ENCODE measurements at places on chromosomes 13 and 19. TPM values are rescaled to one million over a fixed set of nuclear protein-coding genes. Genes with fewer than 3 reads are reported as not detected.

DNA sequence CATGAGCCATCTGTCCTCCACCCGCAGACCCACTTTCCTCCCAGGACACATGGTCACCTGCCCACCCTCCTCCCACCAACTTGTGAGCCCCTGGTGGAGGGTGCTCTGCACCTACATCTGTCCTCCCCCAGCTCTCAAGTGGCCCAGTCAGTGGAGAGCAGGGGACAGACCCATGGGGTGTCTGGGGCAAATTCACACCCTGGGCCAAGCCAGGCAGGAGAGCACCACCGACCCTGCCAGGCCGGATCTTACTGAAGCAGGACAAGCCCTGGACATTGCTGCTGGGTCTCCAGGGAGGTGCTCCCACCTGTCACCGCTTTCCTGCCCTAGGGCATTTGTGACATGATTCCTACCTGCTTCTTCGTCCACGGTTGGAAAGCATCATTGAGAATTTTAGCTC lies 221.6 kb downstream of the TUBA3C start:
- no peak for DNase-seq

DNA sequence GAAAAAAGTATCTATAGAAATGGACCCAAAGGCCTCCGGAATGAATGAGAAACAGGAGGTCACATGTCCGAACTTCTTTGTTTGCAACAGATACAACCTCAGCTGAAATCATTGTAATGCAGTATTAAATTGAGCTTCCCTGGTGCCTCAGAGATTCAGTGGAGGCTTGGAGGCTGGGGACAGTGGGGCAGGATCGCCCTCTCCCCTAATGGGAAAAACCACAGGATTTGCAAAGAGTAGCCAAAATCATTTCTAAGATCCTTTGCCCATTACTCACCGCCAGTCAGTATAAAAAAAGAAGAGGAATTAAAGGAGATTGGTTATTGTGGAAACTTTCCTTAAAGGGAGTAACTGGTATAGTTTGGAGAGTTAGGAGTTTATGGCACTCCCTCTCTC lies 30.4 kb upstream of the IRS2 start:
- no peak for DNase-seq

DNA sequence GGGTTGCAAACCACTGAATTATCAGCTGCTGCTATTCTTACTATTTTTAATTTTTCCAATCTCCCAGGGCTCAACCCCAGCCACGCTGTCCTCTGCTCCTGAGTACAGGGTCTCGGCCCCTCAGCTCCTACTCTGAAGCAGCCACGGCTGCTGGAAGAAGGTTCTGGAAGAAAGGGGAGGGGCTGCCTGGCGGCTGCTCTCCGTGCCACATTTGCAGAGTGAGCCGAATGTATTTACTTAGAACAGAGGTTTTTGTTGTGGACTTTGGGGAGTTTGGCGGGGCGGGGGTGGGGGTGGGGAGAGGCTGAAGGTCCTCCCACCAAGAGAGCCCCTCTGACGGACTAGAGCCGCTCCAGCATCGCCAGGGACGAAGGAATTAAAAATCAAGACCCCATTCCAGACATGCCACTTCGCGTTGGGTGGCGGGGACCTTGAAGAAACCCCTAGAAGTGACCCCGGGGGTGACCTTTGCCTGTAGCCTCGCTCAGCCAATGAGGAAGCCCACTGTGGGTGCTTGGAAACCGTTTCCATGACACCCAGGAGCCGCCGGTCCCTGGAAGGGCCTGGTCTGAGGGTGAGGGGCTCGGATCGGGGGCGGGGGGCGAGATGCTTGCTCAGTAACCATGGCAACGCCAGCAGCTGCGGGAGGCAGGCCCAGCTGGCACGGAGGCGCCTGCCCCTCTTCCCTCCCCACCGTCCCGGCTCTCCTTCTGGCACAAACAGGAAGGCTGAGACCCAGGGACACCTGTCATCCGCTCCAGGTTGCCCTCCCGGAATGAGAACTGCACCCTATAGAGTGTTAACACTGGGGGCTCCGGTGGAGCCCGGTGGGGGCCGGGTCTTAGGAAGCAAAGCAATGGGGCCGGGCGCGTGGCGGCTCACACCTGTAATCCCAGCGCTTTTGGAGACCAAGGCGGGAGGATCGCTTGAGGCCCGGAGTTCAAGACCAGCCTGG lies 54.2 kb upstream of the PTPRS start:
- no peak for DNase-seq

- no peak for DNase-seq
Measured at GRCh38 chr19:39533003-39533512, 406 bp upstream of the EID2B start.

DNA sequence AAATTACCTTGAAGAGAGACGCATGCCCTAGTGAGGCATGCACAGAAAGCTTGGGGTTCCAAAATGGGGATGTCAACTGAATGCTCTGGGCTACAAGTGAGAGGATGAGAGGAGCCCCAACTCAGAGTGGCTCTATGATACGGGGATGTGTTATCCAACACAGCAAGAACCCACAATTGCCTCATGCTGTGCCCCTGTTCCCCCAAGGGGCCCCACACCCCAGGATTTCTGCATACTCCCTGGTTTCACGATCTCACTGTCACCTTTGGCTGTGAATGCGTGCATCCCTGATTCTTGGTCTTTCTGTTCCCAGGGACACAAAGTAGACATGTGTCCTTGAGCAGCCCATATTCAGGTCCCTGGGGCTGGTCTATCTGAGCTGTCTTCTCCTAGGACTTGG lies 29.3 kb downstream of the WDR88 start:
- no peak for DNase-seq

GRCh38 chr19:3983936-3984583 lies 1.2 kb downstream of the EEF2 start:
- no peak for DNase-seq

SOX1 gene
- 6.9 TPM for total RNA-seq

GRCh38 chr19:39138221-39139211 lies 12.9 kb downstream of the PAK4 start:
- DNase-seq, result no peak

DNA sequence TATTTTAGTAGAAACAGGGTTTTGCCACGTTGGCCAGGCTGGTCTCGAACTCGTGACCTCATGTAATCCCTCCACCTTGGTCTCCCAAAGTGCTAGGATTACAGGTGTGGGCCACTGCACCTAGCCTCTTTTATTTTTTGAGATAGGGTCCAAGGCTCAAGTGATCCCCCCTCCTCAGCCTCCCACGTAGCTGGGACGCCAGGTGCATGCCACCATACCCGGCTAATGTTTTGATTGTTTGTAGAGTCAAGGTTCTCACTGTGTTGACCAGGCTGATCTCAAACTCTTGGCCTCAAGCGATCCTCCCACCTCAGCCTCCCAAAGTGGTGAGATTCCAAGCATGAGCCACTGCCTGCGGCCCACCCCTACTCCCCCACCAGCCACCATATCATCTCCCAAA lies 6.3 kb downstream of the SLC7A9 start:
- DNase-seq, result no peak

PSG4 gene
- not detected for total RNA-seq

- DNase-seq, result no peak
Measured at GRCh38 chr13:73859841-73860240, 274.4 kb downstream of the KLF12 start.

GRCh38 chr19:8138201-8138600 lies 11.2 kb downstream of the FBN3 start:
- no peak for DNase-seq

DNA sequence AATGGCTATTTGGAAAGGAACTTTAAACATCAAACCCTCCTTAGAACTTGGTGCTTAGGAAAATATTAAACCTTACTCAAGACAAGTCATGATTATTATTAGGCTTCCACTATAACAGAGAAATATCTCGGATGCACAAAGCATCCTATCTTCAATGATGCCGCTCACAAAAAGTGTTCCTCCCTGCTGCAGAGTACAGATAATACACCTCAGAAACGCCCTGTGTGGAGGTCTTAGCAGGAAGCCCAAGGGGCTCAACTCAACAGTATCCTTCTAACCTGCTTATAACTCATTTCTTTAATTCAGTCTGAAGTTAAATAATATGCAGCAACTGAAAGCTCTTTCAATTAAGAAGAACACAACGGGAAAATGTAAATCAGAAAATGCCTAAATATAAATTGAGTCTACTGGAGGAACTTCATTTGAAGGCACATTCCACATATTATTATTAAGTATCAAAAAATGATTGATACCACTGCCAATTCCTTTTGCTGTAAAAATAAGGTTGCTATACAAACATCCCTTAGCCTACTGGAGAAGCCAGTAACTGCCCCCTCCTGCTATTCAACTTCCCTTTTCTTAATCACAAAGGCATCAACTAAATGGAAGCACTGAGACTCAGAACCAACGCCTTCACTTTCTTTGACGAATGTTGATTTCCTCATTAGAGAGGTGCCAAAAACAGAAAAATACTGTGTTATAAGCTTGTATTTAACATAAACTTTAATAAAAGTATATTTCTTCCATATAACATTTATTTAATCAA lies 12.0 kb downstream of the ELF1 start:
- no peak for DNase-seq

DNA sequence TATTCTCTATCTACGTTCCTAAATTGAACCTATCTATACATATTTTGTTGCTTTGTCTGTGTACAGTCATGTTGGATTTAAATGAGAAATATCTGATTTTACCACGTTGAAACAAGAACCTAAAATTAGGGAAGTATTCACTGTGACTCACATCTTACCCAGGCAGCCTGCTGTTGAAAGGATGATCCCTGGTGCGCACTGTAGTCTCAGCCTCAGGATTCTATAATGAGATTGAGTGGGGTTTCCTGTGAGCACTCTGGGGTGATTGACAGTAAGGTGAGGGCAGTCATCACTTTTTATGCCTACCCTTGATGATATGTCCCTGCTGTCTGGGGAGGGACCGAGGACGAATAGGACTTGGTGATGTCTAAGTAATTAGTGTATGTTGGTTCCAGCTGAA lies 35.4 kb downstream of the PCCA start:
- DNase-seq, result no peak

PSG2 gene
- total RNA-seq, result not detected

DNA sequence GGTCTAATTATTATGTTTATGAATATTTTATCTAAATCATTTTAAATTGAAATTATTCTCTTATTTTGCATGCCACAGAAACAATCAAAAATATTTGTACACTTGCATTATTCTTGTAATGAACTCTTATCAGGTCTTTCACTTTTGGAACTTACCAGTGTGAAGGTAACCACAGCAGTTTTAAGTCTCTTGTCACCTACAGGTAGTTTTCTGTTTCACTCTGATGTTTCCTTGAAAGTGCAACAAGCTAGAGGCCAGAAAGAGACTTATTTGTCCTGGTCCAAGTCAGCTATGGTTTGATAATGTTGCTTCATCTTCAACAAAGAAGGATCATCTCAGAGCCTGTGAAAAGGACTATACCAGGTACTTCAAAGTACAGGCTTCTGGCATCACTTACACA lies 133.4 kb upstream of the NBEA start:
- DNase-seq, result no peak

GRCh38 chr19:13079542-13079986 lies 23.1 kb downstream of the LYL1 start:
- peak; percentile 48 for DNase-seq

DNA sequence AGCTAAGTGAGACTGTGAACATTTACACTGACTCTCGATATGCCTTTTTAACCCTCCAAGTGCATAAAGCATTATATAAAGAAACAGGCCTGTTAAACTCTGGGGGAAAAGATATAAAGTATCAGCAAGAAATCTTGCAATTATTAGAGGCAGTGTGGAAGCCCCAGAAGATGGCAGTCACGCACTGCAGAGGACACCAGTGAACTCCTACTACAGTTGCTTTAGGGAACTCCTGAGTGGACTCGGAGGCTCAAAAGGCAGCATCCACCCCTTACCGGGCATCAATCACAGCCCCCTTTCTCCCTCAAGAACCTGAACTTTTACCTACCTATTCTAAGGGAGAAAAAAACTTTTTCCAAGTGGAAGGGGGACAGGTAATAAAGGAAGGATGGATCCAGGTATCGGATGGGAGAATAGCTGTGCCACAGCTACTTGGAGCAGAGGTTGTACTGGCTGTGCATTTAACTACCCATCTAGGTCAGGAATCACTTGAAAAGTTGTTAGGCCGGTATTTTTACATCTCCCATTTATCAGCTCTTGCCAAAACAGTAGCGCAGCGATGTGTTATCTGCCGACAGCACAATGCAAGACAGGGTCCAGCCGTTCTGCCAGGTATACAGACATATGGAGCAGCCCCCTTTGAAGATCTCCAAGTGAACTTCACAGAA lies 80.1 kb downstream of the ZNF486 start:
- peak; percentile 26 for DNase-seq

ADAMTS10 gene
- 48.8 TPM for total RNA-seq

- peak; percentile 81 for DNase-seq
Measured at GRCh38 chr13:80342471-80343371, 1.8 kb upstream of the SPRY2 start.

SLC25A41 gene
- total RNA-seq, result 0.91 TPM

DNA sequence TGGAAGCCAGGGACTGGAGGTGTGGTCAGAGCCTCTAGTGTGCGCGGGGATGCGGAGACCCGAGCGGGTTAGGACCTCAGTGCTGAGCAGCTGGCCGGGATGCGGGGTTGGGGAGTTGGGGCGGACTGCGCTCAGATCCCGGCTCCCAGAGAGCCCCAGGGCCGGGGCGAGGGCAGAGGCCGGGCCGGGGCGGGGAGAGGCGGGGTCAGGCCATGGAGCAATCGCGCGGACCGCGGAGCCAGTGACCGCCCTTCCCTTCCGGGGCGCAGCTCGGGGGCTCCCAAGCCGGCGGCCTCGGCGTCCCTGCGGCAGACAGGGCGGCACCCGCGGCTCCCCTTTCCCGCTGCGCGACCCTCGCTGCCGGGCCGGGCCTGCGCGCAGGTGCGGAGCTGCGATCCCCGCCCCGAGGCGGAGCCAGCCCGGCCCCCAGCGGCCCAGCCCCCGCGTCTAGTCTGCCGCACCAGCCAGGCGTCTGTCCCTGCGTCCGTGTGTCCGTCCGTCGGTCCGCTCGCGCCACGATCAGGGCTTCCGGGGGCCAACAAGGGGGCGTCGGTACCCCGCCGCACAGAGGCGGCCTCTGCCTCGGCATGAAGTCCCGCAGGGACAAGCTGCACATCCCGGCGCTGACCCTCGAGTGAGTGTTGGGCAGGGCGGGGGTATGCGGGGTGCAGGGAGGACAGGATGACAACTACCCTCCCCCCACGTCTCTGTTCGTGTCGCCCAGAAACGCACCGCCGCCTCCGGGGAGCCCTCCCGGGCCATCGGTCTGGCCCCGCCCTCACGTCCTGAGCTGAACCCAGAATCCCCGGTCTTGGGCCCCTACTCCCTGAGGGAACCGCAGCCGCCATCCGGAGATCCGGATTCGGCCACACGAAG lies 12.4 kb downstream of the MAST3 start:
- no peak for DNase-seq

DNA sequence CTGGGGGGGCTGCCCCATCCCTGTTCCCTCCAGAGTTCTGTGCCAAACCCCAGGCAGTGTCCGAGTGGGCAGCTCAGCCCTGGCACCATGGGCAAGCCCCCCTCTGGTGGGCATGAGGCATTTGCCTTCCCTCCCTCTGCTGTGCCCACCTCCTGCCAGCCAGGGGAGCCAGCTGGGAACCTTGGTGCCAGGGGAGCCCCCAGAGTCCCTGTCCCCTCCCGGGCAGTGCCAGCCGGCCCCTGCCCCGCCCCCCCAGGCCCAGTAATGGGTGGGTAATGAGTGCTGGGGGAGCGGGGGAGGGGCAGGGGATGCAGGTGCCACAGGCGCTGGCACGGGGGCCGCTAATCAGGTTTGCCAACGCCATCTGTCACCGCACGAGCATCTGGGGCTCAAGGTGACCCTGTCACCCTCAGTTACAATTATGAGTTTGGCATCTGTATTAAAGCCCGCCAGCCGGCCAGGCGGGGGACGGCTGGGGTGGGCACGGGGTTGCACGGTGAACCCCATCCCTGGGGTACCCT lies 5.9 kb downstream of the DAND5 start:
- no peak for DNase-seq

GRCh38 chr13:90926459-90926858 lies 421.0 kb upstream of the MIR17HG start:
- no peak for DNase-seq
